NCI-H2081 (cell line): ENCODE measurements at places on chromosomes 12 and 14.
A peak's percentile ranks its signal among the peaks of the same experiment; 100 is the strongest.

DNA sequence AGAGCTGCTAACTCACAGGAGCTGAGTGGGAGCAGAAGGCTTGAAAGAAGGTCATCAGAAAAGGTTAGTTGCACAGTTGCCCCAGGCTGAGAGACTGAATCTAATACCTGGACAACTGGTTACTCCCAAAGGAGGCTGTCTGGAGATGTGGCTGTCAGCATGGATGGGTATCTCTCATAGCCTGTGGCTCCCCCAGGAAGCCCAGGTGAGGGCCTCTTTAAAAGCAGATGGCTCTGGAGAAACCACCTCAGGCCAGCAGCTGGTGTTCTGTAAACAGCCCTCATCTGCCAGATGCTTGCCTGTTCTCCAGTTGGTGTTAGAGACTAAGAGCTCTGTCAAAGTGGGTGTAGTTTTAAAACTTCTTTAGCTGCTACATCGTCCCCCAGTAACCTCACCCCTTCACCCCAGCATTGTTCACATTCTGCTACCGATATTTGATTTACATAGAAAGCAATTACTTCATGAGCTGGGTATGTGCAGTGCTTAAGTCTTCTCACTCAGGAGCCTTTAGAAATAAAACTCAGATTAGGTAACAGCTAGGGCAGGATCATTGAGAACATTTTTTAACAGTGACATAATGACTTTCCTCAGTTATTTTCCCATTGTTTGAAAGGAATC is 25.8 kb downstream of the DACT1 start:
- peak; percentile 31 for DNase-seq

GRCh38 chr14:54568821-54569595 is 2.1 kb downstream of the SAMD4A start:
- no peak for DNase-seq

GRCh38 chr14:71745072-71745471 is 187.2 kb upstream of the RGS6 start:
- no peak for DNase-seq

DNA sequence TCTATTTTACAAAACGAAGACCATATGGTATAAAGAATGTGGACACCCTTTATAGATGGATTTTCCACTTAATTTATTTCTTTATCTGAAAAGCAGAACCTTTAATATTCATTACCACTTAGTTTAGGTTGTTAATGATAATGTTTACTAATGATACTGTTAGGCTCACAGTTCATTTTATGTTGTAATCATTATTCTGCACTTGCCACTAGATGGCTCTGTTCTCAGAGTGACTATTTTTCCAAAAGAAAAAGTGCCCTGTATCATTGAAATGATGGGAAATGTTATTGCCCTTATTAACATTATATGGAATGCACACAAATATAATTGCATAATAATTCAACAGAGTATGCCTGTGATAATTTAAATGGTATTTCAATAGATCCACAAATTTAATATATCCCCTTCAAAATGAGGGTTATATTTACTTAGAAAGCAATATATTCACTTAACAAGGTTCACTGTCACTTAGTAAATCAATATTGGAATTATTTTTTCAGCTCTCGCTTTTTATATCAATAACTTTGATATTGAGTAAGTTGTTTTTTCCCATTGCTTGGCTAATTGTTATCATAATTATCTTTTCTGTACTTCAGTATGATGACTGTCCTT is 95.7 kb downstream of the PDE3A start:
- no peak for DNase-seq

DNA sequence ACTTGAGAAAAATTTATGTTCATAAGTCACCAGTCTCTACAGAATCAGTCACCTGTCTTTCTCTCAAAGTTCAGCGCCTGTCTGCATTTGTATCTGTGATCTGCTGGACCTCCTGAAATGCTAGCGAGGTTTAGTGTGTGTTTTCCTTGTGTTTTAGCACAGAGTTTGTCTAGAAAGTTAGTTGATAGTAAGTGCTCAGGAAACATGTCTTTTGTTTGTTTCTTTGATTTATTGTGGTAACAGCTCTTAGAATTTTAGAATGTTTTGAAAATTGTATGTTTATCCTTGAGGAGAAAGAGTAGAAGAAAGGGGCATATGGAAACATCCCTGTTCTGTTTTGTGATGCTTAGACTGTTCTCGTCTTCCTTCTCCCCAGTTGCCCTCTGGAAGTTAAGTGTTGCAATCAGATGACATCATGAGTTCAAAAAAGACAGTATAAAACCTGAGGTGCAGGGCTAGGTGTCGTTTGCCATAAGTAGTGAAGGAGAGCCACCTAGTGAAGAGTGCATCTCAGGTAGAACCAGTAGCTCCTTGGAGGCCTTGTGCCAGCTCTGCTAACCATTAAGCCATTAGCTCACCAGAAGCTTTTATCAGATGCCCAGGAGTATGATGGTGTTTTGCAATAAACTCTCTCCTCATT is 44.8 kb downstream of the FBXW8 start:
- DNase-seq: no peak

DNA sequence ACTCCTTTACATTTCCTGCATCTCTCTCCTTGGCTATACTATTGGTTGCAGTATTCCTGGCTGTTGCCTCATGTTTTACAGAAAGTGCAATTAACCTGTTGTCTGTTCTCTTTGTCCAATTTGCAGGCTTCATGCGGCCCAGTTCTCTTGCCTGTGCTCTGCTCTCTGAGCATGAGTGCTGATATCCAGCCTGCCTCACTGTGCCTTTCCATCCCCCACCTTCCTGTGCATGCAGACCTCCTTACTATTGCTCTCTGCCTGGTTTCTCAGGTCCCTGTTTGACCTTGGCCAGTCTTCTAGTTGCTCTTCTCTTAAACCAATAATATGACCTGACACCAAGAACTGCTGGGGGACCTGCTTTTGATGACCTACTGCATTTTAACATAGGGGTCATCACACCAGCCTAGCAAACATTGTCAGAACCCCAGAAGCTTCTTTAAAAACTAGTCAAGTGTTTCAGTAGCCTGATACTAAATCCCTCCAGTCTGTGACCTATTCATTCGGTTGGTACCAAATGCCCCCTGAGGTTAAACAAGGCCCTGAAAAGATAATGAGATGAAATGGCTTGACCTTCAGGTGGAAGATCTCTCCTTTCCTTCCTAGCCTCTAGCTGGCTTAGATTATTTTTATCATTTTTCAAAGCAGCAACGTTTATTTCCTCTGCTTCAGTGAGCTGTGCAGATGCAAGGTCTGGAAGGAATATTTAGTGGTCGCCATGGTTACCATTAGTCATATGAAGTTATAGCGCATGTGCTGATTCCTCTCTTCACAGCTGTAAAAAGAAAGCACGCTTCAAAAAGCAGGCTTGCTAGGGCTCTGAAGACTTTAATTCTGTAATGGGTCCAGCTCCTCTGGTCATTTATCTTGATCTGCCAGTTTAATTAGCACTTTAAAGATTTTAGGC is 216.5 kb downstream of the PHLDA1 start:
- no peak for DNase-seq

DNA sequence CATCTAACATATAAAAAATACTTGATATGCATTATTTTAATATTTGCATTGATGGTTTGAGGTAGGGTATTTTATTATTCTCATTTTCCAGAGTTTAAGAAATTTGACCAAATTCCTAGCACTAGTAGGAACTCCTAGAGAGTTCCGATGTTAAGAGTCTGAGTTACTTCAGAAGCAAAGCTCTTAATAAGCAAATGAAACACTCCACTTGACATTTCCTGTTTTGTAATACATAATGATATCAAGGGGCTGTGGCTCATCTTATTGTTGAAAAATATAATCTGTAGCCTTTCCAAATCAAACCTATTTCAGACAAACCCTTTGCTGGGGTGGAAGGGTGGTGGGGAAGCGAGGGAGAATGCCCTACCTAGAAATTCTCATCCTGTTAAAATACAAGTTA is 355.5 kb downstream of the DIO2 start:
- no peak for DNase-seq

- DNase-seq: no peak
Measured at GRCh38 chr14:105864116-105864515, 337.7 kb downstream of the TMEM121 start.

DNA sequence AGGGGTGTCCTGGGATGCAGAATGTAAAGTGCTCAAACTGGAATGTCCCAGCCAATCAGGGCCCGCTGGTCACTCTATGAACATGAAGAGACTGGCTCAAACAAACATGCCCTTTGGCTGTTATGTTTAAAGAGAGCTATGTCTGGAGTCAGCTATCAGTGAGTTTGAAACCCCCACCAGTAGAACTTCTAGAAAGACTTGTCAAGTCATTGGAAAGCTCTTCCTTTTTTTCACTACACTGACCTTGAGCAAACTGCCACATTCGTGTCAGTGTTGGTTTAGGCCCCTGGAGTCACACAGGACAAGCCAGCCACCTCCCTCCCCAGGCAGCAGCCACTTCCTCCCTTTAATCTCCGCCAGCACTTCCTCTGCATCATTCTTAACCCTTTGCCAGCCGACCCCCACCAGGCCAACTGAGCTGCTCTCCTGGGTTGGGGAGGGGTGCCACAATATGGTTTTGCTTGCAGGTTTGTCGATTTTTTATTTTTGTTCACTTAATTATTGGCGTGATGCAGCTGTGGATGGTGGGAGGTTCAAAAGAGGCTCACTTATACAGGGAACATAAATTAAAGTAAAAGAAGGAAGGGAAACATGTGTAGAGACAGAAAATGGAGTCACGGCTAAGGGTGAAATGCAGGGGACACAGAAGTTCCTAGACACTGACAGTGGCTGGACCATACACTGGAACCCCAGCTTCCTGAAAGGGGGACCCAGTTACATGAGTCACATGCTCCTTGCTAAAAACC is 25.3 kb downstream of the CMKLR1 start:
- DNase-seq: no peak

DNA sequence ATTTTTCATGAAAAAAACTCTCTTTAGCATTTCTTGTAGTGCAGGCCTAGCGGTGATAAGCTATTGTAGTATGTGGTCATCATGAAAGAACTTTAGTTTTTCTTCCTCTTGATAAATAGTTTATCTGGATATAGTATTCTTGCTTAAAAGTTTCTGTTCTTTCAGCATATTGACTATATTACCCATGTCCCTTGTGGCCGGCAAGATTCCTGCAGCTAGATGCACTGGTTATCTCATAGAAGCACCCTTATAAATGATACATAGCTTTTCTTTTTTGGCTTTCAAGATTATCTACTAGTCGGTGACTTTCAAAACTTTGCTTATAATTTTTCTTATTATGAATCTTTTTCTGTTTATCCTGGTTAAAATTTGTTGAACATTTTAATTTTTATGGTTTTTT is 234.8 kb downstream of the ALG10 start:
- DNase-seq: no peak

GRCh38 chr14:56273155-56273554 is 154.9 kb downstream of the PELI2 start:
- no peak for DNase-seq

GRCh38 chr14:37139710-37140109 is 32.7 kb downstream of the SLC25A21 start:
- no peak for DNase-seq

- no peak for DNase-seq
Measured at GRCh38 chr12:115760231-115760630, 517.3 kb downstream of the MED13L start.

- no peak for DNase-seq
Measured at GRCh38 chr14:38547961-38548490, 292.1 kb upstream of the CLEC14A start.

DNA sequence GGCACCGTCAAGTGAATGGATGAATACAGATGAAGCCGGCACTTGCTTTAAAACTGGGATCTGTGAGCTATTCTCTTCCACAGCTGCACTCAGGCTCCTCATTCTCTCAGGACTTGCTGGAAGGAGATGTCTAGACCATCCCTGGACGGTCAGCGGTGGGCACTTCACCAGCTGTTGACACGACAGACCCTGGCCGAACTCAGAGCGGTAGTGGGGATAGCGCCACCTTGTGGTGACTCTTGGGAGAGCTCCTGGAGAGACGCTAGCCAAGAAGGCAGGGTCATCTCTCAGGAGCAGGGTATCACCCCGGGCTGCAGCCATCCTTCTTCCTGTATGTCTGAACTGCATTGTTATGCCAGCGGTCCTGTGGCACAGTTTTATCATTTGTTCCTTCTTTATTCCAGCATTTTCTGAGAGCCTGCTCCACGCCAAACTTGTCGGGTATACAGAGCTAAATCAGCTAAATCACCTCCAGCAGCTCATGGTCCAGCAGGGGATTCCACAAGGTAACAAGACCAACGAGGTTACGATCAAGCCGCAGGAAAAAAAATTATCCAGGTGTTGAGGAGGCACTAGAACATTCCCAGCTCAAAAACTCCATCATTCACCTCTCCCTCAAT is 10.0 kb downstream of the WNT1 start:
- peak; percentile 22 for DNase-seq

DNA sequence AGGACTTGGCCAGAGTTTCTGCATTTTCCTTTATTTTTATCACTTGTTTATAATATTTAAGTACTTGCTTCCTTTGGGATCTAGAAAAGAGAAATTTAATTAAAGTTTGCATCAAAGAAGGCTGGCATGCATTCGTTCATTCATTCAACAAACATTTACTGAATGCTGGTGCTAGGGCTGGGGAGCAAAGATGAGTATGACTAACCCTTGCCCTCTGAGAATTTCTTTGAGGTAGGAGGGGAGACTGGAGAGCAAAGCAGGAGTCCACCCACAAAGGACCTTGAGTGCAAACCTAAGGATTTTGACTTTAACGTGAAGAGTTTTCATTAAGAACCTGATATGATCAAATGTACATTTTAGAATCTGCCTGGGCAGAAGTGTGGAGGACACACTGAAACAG is 16.1 kb upstream of the NT5DC3 start:
- no peak for DNase-seq
